SW 1271 (cell line): ENCODE measurements at places on chromosomes 1 and 21.

DNA sequence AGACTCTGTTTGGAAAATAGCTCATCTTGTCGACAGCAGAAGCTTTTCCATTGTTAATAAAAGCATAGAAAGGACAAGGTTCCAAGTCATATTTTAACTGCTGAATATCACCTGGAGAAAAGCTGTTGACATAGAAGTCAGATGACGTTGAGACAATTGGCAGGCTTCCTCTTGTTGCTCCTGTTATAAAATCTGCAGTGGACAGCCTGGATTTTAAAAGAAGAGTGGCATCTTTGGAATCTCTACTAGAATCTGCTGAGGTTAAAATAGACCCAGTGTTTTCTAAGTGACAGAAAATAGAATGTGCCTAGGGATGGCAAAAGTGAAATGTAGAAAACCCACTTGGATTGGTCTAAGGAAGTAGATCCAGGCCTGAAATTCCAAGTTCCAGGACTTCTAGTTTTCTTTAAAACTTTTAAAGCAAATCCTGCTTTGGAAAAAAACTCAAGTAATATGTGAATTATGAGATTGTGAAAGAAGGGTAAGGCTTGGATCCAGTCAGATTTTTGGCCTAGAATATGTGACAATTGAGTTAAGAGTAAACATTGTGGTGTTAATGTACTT, 53.6 kb upstream of the NEXN start:
- DNase-seq: no peak

- DNase-seq: no peak
Measured at GRCh38 chr1:111958851-111959250, 30.6 kb downstream of the KCND3 start.

- no peak for DNase-seq
Measured at GRCh38 chr1:51756290-51756689, 122.2 kb downstream of the NRDC start.

DNA sequence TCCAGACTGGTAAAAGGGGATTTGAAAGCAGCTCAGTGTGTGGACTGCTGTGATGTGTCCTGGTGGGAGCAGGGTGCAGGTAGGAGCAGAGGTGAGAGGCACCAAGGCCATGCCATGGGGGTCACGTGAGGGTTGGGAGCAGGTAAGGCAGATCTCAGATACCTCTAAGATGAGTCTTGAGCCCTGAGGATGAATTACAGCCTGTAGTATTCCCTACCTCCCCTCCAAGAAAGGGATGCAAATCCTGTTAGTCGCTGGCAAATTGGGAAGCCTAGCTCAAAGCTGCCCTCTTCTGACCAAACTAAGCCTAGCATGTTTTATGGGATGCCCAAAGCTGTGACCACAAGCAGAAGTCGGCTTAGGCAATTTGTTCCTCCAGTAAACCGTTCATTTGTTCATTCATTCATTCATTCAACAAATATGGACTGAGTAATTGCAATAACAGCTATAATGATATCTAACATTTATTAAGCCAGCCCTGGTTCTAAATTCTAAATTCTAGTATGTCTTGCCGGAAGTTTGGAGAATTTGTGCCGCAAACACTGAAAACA, 3.9 kb upstream of the NUAK2 start:
- no peak for DNase-seq

GRCh38 chr1:201032408-201032807, 8.9 kb upstream of the KIF21B start:
- DNase-seq: no peak

- DNase-seq: no peak
Measured at GRCh38 chr1:95115708-95116137, 1.4 kb upstream of the TLCD4 start.
